ENCODE measurements at places on chromosomes 16 and 17.

GRCh38 chr16:3321816-3322215 is 16.5 kb downstream of the ZNF75A start:
- DNase-seq: no peak

DNA sequence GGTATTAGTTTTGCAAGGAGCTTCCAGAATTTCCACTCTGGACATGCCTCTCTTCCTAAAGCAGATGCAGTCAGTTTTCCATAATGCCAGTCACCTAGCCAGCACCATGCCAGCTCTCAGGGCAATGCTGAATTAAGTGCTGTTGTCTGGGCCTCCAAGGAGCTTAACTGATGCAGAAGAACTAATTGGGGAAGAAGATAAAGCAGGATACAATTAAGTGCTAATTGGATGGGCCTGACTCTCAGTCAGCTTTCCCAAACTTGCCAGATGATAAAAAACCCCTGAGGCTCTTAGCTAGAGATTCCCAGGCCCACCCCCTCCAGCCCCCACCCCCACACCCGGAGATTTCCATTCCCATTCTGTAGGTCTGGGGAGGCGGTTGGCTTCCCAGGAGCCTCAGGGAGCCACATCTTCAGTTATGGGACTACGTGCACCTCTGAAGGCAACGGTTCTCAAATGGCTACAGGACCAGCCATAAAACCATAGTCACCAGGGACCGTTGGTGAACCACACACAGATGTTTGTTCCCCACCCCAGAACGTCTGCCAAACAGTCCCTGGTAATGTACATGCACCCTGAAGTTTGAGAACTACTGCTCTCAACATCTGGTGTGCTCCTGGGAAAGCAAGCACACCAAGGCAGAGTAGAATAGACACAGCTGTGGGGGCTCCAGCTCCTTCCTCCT is 499.1 kb upstream of the CDH5 start:
- no peak for DNase-seq

- no peak for DNase-seq
Observed at GRCh38 chr16:1211451-1212268, 13.4 kb downstream of the TPSG1 start.

- DNase-seq: no peak
Observed at GRCh38 chr17:58184986-58185761, 7.4 kb upstream of the EPX start.

DNA sequence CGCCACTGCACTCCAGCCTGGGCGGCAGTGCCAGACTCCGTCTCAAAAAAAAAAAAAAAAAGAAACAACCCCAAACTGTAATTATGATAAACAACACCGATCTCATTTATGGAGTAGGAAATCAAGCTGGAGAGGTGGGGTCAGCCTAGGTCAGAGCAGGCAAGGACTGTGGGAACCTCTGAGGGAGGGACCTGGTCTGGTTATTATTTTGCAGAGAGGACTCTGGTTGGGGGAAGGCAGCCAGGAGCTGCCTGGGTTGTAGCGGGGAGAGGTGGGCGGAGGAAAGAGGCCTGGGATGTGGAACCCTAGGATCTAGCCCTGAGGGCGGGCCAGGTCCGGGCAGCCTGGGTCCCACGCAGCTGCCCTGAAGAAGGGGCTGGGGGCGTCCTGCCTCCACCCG is 10.9 kb upstream of the HS3ST6 start:
- peak; percentile 28 for DNase-seq

GRCh38 chr16:27334192-27334764 is 20.5 kb downstream of the IL4R start:
- DNase-seq: no peak
